ENCODE measurements at places on chromosomes 3 and 15. TPM values are rescaled to one million over a fixed set of nuclear protein-coding genes. Genes with fewer than 3 reads are reported as not detected.

TRIM71 gene
- polyA plus RNA-seq, result not detected

IGSF10 gene
- polyA plus RNA-seq, result 1.1 TPM

BFSP2 gene
- 0.17 TPM for polyA plus RNA-seq

LRRC49 gene
- polyA plus RNA-seq, result 9.7 TPM

NEK11 gene
- polyA plus RNA-seq, result 0.88 TPM

LRRC28 gene
- 11.4 TPM for polyA plus RNA-seq

C3orf49 gene
- polyA plus RNA-seq, result not detected

GOLGA8F gene
- polyA plus RNA-seq, result not detected

B4GALT4 gene
- polyA plus RNA-seq, result 23.2 TPM

MESP2 gene
- polyA plus RNA-seq, result 0.73 TPM

Measured in heart right ventricle (tissue), 16 donors.